ENCODE measurements at places on chromosomes 2 and 18.

DNA sequence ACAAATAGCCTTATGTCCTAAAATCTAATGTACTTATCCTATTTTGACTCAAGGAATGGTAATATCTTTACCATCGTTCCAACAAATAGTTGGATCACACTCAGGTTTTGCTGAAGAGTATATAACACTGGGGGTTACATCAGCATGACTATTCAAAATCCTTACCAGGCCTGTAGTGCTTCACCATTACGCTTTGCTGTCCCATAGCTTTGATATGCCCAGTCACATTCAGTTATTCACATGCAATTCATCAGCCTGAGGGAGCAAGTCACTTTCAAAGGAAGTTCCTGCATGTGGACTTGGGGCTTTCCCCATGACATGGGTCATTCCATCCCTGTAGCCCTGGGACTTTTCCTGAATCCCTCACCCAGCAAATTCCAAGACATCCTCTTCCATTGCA is 39.6 kb downstream of the FTCDNL1 start:
- DNase-seq: no peak

- no peak for DNase-seq
Observed at GRCh38 chr2:186485576-186485870, 537 bp upstream of the ZC3H15 start.

- no peak for DNase-seq
Observed at GRCh38 chr2:163565192-163565591, 170.6 kb downstream of the FIGN start.

- DNase-seq: peak; percentile 15
Observed at GRCh38 chr2:48406116-48406515, 123.8 kb upstream of the STON1 start.

DNA sequence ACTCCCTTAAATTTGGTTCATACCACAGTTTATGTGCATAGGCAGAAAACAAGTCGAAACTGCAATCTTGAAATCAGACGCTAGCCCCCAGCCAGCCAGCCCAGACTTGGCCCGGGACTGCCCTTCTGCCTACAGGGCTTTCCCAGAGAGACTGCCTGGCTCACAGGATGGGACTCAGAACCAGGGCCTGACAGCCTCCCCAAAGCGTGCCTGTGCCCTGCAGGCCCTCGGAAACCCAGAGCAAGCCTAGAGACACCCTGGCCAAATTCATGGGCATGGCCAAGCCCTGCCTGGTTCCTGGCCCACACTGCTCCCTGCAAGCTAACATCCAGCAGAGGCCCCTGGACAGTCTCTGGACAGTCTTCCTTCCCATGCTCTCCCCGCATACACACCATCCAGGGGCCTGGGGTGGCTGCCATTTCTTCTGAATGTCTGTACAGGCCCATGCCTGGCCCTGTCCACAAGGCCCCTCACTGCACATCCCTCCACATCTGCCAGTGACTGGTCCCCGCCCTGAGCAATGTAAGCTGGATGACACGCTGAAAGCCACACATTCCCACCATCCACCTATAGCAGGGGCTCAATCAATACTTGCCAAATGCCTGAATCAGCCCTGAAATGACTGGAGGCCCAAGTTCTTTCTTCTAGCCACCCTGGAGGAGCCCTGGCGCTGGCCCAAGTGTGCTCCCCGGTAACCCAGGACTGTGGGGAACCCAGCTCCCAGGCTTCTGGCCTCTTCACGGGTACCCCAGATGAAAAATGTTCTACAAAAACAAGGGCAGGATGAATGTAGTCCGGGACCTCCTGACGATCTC is 73.1 kb downstream of the HDAC4 start:
- no peak for DNase-seq

All from T-helper 1 cell (primary cell).